NCI-H2081 treated with DMSO at 0.1 percent for 48 hours (cell line): ENCODE measurements at places on chromosomes 2 and 18.

DNA sequence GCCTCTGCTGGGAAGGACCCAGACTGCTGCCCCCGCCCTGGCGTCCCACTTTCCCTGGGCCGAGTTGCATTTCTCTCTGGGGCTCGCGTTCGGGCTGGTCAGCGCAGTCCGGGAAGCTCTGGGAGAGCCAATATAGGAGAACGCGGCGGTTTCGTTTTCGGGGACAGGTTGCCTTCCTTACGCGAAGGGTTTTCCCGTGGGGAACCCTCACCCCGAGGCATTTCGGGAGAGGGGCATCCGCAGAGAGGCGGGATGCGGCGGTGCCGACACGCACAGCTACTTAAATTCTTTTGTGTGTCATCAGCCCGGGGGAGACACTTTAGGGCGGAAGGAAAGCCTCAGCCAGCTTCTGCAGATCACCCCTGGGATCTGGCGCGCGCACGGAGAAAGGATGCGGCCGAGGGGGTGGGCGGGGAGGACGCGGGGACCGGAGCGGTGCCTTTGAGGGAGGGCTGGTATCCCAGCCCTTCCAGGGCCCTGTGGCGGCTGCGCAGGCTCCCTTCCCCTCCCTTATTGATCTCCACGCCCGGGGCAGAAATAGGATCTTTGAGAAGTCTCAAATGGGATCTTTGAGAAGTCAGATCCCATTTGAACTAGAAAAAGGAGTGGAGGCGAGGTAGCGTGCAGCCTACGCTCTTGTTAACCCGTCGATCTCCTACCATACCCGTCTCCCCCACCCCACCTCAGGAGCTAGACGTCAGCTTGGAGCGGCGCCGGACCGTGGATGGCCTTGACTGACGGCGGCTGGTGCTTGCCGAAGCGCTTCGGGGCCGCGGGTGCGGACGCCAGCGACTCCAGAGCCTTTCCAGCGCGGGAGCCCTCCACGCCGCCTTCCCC lies 1.2 kb downstream of the GATA6 start:
- DNase-seq: no peak

DNA sequence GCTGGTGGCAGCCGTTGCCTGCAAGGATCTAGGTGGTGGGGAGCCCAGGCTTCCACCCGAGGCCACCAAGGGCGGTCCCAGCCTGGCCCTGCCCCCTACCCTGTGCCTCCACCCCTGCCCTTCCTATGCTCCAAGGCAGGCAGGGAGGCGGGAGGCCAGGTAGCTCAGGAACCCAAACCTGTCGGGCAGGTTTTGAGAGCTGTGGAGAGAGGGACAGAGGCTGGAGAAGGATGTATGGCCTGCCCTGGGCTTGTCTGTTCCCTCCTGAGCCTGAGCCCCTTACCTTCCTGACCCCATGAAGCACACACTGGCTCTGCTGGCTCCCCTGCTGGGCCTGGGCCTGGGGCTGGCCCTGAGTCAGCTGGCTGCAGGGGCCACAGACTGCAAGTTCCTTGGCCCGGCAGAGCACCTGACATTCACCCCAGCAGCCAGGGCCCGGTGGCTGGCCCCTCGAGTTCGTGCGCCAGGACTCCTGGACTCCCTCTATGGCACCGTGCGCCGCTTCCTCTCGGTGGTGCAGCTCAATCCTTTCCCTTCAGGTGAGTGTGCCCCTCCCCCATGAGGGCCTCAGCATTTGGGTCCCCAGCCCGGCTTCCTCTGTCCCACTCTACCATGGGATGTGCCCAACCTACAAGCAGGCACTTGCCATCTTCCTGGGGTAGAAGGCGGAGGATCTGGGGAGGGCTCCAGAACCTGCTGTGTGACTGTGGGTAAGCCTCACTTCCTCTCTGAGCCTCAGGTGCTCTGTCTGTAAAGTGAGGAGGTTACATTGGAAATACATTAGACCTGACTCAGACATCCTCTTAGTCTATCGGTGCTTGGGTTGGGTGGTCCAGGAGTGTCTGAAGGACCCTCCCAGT lies at the start of gene PROM2:
TSS of gene PROM2 (plus strand) at position 159 of the 860 bp plus-strand sequence. CDS start at position 296, 137 bp downstream.
- no peak for DNase-seq

GRCh38 chr18:22485808-22486244 lies 68.1 kb upstream of the CTAGE1 start:
- no peak for DNase-seq

GRCh38 chr2:1650085-1650872 lies 94.0 kb downstream of the PXDN start:
- DNase-seq: no peak

DNA sequence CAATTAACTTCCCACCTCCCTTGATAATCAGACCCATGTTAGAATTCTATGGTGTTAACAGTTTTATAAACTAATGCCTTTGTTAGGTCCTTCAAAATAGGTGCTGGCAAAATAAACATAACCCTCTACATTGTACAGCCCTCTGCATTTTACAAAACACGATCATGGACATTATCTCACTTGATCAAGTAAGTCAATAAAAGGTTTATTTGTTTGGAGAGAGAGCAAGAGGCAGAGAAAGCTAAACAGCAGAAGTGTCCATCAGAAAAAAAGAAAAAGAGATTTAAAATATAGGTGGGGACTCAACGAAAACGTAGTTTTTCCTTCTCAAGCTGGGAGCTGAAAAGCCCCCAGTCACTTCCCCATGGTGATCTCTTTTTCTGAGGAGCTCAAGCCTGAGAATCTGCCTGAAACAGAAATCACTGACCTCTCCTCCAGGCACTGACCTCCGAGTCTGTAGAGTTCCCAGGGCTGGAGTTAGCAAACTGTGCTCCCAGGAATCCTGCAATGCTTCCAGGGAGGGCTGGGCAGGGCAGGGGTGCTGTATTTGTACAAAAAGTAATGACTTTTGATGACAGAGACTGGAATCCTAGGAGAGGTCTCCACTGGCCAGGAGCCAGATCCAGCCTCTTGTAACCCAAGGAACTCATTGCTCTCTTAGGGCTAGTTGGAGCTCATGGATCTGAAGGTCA lies 137.8 kb upstream of the KLHL29 start:
- no peak for DNase-seq

DNA sequence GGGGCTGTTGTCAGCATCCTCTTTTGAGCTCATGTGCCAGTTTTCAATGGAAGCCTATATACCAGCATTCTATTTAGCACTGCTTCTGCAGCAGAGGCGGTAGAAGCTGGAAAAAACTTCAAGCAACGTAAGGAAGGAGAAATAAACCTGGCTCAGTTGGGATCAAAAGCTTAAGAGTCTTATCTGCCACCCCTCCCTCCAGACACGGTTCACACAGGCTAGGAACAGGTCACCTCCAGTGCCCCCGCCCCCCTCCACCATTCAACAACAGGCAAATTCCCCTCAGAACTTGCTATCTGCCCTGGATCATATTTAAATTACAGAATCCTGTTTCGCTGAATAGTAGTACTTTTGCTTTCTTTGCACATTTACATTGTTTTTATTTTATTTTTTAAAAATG lies 384.8 kb upstream of the PKDCC start:
- no peak for DNase-seq

DNA sequence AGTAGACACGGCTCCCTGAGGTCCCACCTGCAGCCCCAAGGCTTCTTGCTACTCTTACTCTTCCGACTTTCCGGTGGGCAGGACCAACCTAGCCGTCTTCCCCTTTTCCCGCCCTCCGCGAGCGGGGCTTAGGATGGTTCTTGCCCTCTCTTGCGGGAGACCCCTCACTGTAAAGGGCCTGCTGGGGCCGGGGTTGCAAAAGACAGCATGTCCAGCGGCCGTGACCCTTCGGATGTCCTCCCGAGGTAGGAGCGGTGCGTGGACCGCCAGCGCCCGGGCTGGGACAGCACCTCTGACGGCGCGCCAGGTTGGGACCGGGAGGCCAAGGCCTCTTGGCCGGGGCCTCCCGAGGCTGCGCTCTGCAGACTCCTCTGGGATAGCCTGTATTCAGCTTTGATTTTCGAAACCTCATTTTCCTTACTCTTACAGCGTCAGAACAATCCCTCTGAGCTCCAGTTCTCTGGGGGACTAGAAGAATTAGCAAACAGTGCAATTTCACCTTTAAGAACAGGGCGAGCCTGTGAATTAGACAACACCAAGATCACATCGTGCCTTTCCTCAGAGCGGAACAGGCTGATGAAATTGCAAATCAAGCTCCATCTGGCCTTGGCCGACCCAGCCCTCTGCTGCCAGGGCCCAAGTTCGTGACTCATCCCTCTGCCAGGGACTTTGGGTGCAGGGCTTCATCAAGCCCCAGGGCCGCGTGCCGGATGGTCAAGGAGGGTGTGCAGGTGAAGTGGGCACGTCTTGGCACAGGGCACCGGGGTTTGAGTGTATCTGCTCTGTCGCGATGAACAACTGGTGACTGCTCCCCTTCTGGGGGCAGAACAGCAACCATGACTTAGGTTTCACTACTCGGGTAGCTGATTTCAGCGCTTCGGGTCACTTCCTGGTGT lies 777 bp downstream of the MOCOS start:
- no peak for DNase-seq

- no peak for DNase-seq
Observed at GRCh38 chr2:63763391-63763941, 78.2 kb upstream of the UGP2 start.

GRCh38 chr2:85195956-85196355 lies 62.8 kb downstream of the TCF7L1 start:
- no peak for DNase-seq
